Activated CD8-positive, alpha-beta memory T cell treated with anti-CD3 and anti-CD28 coated beads, Interleukin-2, amount 50 U/mL, for 48 hours (primary cell): ENCODE measurements at places on chromosomes 1 and 21.

DNA sequence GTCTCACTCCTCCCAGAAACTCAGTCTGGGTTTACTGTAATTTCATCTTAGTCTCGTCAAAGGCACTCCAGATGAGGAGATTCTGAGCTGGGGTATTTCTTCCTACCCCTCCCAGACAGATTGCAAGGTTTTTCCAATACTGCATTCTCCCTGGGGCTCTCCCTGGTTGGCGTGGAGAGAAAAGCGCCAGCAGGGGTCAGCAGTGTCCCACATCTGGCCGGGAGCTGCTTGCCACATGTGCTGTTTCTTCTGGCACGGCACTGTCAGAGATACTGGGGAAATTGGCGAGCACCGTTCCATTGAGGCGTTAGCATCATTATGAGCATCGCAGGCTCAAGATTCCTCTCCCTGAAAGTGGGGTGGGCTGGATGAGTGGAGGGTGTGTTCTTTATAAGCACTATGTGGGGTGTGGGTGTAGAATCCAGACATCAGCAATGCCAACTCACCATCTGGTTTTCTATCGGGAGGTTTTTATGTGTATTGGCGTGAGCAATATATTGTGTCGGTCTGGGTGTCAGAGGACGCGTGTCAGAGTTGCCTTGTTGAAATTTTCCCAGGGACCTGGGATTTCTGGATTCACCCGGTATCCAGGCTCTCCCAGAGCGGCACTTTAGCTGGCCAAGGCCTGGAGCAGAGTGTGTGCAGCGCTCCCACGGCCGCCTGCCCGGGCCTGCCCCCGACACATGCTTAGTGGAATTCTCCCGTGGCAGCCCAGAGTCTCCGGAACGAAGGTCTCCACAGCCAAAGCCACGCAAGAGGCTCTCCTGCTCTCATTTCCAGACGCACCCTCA is 8.0 kb upstream of the NAV1 start:
- peak; percentile 71 for DNase-seq

DNA sequence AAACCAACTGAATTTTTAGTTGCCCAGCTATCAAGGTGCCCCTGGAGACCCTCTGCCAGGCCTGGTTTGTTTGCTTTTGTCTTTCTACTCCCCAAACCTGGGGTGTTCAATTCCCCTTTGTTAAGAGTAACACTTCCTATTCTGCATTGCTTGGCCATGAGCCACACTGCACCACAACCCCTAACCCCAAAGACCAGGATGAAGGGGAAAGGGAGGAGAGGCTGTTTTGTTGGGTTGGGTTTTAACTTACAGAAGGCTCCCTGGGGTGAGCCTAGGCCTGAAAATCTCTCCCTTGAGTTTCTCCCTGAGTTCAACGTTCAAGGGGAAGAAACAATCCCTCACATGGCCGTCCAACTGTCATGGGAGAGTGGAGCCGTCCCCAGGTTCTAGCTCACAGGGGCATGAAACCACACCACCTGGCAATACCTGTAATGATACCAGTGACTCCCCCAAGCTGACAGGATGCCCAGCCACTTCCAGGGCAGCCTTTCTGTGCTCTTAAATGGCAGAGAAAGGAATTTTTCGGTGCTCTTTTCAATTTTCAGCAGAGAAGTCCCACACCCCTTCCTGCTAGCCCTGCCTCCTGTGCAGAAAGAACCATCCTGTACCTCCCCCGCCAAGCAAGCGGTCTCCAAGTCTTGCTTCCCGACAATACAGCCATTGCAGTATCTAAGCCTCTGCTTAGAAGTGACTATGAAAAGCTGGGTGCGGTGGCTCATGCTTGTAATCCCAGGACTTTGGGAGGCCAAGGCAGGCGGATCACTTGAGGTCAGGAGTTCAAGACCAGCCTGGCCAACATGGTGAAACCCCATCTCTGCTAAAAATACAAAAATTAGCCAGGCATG is 14.9 kb downstream of the SLC45A3 start:
- DNase-seq = no peak

DNA sequence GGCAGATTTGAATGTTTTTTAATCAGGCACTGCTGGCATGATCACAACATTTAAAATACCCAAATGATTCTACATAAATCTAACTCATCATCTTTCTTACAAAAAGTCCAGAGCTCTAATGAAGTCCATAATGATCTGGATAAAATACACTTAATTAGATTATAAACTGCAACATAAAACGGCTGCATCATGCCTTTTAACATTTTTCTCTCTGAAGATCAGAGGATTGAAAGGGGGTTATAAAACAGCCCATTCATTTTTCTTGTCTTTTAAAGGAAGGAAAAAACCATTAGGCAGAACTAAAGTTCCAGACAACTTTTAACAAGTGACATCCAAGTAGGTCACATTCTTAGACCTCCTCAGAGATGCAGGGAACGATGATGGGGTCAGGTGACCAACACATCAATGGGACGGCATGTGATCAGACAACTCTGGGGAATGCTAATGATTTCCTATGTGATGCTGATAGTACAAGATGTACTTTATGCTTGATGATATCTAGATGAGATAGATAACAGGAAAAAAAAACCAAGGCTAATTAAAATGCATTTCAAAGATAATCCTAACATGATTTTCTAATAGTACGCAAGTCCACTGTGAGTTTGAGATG is 455.1 kb downstream of the SMYD3 start:
- no peak for DNase-seq

- DNase-seq = no peak
These were observed 23.7 kb downstream of the RWDD3 start for GRCh38 chr1:95257758-95258157.

DNA sequence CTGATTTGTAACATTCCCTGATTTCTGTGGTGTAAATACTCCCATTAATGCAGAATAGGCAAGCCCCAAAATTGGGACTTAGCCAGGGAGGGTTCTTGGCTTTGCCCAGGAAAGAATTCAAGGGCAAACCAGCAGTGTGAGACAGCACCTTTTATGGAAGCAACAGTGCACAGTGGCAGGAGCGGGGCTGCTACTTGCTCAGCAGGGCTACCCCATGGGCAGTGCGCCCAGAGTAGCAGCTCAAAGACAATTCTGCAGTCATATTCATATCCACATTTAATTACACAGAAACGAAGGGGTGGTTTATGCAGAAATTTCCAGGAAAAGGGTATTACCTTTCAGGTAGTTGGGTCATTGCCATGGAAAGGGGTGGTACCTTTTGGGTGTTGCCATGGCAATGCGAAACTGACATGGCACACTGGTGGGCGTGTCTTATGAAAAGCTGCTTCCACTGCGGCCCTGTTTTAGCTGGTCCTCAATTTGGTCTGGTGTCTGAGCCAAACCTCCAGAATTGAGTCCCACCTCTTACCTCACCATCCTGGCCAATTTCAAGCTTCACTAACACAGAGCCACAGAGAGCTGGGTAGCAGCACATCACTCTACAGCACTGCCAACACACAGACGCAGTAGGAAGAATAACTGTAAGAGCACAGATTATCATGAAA is 35.9 kb downstream of the FHAD1 start:
- no peak for DNase-seq

DNA sequence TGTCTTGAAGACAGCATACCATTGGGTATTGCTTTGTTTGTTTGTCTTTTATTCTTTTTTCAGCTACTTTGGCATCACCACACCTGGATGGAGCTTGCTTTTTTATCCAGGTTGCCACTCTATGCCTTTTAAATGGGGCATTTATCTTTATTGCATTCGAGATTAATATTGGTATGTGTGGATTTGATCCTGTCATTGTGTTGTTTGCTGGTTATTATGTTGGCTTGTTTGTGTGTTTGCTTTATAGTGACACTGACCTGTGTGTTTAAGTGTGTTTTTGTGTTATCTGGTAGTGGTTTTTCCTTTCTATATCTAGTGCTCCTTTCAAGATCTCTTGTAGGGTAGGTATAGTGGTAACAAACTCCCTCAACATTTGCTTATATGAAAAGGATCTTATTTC is 24.9 kb upstream of the KCNH1 start:
- DNase-seq = no peak

DNA sequence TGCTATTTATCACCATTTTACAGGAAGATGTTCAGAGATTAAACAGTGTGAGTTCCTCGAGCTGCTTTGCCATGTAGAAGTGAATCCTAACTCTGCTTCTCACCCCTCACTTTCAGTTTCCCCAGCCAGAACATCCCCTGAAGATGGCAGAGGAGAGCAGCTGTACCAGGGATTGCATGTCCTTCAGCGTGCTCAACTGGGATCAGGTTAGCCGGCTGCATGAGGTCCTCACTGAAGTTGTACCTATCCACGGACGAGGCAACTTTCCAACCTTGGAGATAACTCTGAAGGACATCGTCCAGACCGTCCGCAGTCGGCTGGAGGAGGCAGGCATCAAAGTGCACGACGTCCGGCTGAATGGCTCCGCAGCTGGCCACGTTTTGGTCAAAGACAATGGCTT is 16.9 kb downstream of the TENT5C start:
- DNase-seq = no peak

- no peak for DNase-seq
These were observed 25.7 kb downstream of the PMVK start for GRCh38 chr1:154910851-154911250.

GRCh38 chr1:206143537-206144172 is 26.5 kb upstream of the AVPR1B start:
- no peak for DNase-seq

GRCh38 chr1:58885998-58886397 is 102.2 kb upstream of the JUN start:
- no peak for DNase-seq

DNA sequence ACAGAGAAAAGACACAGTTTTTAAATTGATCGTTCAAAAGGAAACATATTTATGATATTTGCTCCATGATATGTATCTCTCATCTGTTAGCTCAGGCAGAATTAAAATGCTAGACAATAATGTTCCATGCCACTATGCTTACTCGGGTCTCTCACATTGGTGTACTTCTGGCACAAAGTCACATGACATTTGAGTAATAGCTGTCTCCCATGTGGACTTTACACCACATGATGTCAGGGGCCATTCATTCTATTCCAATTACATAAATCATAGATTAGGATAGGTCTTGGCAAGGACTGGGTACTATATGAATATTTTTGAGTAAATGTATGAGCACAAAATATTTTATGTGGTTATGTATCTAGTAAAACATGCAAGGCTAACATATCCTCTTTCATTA is 648.4 kb downstream of the PLA2G4A start:
- no peak for DNase-seq

GRCh38 chr1:27716262-27716895 is 9.4 kb upstream of the FAM76A start:
- DNase-seq = no peak

- DNase-seq = no peak
These were observed 482.1 kb upstream of the RGS18 start for GRCh38 chr1:191675856-191676783.

GRCh38 chr1:93093332-93094006 is 14.4 kb downstream of the MTF2 start:
- no peak for DNase-seq

DNA sequence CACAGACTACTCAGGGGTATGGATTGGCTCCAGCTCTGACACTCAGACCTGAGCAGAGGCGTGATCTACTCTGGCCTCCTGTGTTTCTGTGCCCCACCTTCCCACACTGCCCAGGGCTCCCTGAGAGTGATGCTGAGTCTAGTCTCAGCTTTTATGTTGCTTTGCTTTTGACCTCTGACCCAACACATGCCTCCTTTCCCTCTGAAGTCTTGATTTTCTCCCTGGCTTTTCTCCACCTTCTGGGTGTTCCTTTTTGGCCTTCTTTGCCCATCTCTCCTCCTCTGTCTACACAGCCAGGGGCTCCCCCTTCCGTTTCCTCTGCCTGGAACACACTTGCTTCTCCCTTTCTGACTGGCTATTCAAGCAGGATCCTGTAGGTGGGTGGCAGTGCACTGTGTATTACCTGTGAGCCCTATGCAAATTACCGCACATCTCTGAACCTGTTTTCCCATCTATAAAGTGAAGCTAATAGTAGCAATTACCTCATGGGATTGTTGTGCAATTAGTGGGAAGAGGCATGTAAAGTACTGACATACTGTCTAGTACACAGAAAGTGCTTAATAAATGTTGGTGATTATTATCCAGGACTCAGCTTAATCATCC is 13.7 kb upstream of the MEX3A start:
- DNase-seq = no peak

DNA sequence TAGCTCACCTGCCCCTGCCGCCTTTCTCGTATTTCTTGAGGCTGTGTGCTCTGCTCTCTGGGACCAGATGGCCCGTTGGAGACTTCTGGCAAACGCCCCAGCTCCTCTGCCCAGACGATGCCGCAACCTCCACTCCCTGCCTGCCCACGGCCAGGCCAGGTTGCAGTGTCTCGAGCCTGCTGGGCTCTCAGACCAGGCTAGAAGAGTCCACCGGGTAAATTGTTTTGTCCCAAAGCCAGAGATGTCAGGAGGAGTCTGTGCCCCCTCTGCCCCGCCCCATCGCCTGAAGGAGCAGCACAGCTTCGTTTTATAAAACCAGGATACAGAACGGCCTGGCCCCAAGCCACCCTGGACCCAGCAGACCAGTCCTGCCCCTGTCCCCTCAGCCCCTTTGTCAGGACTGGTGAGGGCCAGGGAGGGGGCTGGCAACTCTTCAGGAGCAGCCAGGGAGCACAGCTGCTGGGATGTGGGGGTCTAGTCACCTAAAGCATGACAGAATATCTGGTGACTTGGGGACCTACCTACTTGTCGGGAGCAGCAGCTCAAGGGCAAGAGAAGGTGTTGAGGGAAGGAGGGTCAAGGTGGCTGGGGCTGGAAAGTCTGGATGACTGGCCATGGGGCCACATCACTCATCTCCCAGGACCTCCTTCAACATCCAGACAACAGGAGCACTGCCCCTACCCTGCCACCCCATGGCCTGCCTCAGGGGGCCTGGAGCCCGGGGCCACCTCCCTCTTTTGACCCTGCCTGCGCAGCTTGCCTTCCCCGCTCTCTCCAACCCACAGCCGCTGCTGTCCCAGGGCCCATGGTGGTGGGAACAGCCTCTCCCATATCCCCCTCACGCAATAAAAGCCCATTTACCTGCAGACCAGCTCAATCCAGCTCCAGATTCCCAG is 33.9 kb upstream of the LBR start:
- DNase-seq = no peak

GRCh38 chr1:25847929-25848328 is 11.3 kb downstream of the AUNIP start:
- no peak for DNase-seq

DNA sequence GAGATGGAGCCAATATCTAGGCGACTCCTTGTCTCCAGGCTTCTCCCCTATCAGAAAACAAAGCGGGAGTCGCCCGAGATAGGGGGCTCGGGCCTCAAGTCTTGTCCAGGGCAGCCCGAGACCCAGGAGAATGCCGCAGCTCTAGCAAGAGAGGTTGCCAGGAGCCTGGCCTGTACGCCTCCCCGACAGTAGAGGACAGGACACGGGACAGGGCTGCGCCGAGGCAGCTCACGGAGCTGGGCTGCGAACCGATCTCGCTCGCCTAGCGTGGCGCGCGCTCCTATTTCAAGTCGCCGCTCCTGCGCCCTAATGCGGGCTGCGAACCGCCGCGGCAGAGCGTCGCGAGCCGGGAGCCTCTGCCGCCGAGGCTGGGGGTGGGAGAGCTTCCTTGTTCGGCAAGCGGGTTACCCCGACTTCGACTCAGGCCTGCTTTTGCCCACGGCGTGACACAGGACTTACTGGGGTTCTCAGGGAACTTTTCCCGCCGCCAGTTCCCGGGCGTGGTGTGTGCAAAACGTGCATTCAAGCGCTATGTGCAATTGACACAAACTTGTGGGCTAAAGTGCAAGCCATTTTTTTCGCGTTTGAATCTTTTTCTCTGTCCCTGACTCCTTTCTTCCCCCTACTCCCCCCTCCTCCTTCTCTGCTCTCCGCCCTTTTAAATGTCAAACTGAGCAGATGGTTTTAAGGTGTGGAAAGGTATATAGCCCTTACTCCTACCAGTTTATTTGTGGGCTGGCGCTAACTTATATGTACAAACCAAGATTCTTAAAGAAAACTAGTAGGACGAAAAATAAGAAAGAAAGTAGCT is 2.4 kb upstream of the PROX1 start:
- no peak for DNase-seq
